ENCODE measurements at places on chromosomes 5 and 9.

GRCh38 chr9:98707166-98708102 is 1.3 kb downstream of the GABBR2 start:
- DNase-seq: no peak

- peak; percentile 53 for DNase-seq
Measured at GRCh38 chr9:96100385-96101300, 201.3 kb downstream of the HSD17B3 start.

DNA sequence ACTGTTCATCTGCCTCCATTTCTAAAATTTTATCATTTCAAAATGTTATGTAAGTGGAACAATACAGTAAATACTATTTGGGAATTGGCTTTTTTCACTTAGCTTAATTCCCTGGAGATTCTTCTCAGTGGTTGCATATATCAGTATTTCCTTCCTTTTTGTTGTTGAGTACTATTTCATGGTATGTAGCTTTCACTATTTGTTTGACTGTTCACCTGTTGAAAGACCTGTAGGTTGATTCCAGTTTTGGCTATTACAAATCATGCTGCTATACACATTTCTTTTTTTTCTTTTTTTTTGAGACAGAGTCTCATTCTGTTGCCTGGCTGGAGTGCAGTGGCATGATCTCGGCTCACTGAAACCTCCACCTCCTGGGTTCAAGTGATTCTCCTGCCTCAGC is 33.0 kb upstream of the PWWP2A start:
- no peak for DNase-seq

DNA sequence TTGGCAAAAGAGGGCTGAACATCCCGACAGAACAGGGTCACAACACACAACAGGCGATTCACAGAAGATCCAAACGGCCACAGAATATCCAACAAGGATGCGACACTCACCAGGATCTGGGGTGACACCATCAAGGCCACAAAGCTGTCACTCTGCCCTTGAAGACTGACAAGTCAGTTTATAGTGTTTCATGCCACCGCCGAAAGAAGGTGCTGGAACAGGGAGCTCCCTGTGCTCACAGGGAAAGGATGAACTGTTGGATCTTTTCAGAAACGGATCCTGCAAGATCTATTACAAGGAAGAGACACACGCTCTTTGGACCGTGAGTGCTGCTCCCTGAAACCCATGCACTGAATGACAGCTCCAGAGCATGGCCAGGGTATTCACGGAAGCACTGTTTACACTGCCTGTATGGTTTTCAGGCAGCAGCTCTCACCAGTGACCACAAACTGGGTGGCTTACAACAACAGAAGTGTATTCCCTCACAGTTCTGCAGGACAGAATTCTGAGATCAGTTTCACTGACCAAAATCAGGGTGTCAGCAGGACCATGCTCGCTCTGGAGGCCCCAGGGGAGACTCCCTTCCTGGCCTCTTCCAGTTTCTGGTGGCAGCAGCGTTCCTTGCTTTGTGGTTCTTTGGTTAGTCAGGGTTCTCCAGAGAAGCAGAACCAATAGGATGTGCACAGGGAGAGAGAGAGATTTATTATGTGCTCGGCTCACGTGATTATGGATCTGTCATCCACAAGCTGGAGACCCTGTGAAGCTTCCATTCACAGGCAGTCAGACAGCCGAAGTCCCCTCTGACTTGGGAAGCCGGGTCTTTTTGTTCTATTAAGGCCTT is 52.8 kb downstream of the SEMA4D start:
- no peak for DNase-seq

- DNase-seq: no peak
Measured at GRCh38 chr9:134377976-134378375, 51.7 kb downstream of the RXRA start.

- DNase-seq: no peak
Measured at GRCh38 chr9:8852301-8852864, 1052.8 kb upstream of the DMAC1 start.

GRCh38 chr9:121671612-121672155 is 20.2 kb downstream of the DAB2IP start:
- DNase-seq: no peak

DNA sequence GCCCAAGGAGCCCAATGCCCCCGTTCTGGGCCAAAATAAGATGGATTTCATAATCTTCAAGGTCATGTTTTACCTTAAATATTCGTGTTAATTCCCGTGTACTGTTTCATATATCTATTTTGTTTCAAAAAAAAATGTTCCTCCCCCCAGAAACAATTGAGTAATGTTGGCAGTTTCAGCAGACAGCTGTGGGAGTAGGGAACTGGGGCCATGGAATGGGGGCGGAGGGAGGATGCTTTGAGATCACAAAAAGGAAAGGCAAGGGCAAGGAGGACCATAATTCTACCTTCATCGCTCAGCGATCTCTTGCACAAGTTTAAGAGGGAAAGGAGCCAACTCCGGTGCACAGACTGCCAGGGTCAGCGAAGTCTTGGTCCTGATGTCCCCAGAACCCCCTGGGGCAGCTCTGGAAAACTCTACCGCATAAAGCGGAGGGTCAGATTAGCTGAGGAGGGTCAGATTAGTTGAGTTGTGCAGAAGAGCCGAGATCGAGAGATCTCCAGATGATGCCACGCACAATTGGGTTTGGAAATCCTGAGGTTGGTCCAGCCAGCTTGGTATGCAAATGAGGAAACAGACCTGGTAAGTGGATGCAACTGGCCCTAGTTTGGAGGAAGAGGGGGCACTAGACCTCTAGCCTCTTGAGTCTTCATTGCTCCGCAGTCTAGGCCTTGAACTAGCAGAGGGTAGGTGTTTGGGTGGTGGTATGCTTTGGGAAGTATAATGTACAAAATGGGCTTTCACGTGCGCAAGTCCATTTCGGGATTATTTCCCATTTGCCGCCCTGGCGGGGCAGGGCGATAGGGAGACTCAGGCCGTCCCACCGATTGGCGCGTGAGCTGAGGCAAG is 24.0 kb downstream of the CDKN2A start:
- no peak for DNase-seq

DNA sequence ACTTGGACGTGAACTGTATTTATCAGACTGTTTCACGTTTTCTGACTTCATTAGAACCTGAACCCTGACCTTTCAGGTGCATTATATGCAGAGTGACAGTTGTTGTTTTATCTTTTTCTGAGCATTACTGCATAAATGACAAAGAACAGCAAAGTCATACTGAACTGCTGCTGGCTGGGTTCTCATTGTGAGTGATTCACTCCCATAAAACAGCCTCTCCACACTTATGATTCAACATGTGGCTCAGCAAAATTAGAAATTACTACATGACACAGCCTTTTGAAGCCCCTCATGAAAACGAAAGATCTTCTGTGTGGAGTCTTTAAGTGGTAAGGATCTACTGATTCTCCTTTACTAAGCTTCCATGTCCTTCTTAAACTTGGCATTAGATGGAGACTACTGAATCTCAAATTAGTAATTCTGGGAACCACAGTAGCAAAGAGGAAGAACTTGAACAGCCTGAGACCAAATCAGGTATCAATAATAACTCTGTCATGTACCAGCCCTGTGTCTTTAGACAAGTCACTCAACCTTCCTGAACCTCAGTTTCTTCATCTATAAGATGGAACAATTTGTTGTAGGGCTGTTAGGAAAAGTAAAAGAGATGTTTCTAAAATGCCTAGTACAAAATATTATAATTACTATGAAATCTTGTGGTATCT is 172.3 kb upstream of the GNA14 start:
- peak; percentile 18 for DNase-seq

DNA sequence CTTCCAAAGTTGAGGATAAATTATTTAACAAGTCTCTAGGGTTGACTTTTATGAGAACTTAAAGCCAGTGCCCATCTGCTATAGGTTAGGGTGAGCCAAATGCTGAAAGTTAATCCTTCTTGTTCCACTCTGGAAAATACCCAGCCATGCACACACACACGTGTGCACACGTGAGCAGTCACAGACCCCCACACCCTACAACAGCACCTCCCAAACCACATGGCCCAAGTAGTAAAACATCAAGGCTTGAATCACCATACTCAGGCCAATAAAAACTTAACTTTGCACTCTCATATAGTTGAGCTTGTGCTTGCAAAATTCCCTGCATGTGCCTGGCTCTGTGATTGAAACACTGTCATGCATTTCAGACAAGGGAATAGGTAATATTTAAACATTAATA is 467.6 kb downstream of the ARHGEF28 start:
- no peak for DNase-seq

DNA sequence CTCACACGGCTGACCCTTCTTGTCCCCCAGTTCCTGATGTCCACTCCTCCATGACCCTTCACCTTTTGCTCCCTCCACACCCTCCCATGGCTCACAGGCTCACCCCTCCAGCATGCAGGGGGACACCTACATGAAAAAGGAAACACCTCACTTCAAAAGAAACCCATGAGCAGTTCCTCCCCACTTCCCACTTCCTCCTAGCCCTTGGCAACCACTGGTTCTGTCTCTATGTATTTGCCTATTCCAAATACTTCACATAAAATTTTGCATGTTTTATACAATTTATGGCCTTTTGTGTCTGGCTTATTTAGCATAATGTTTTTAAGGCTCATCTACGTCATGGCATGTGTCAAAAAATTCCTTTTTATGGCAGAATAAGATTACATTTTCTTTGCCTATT is 100.2 kb upstream of the S1PR3 start:
- peak; percentile 24 for DNase-seq
